ENCODE measurements at places on chromosomes 7 and 10.

GRCh38 chr10:132583456-132583855 lies 45.9 kb downstream of the INPP5A start:
- DNase-seq = no peak

GRCh38 chr7:83524277-83525075 lies 124.5 kb downstream of the SEMA3E start:
- no peak for DNase-seq

GRCh38 chr10:12579954-12580858 lies 230.9 kb downstream of the CAMK1D start:
- peak; percentile 24 for DNase-seq

DNA sequence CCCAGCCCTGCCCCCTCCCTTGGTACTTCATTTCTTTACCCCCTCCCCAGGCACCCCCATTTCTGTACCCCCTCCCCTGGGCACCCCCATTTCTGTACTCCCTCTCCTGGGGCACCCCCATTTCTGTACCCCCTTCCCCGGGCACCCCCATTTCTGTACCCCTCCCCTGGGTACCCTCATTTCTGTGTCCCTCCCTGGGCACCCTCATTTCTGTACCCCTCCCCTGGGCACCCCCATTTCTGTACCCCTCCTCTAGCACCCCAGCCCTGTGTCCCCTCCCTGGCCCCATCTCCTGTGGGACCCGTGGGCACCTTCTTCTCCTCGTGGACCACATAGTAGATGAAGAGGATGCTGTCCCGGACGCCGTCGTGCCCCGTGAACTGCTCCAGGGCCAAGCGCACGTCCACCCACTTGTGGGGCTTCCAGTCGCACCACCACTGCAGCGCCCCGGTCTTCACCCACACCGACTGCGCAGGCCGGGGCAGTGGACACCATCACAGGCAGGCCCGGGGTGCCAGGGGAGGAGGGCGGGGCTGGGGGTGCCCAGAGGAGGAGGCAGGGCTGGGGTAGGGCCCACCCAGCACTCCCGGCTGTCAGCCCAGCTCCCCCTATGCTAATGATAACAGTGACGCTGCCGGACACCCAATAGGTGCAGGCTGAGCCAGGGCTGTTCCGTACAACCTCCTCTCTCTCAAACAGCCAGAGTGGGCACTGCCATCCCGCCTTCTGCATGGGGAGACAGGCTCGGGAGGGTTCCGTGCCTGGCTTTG lies 20.4 kb downstream of the TECPR1 start:
- no peak for DNase-seq

GRCh38 chr10:102422545-102423129 lies 2.0 kb downstream of the FBXL15 start:
- peak; percentile 31 for DNase-seq

GRCh38 chr7:147412109-147412508 lies 1178.5 kb upstream of the C7orf33 start:
- DNase-seq = no peak

GRCh38 chr7:138951953-138952352 lies 29.2 kb downstream of the KIAA1549 start:
- no peak for DNase-seq

- DNase-seq = no peak
These were observed 45.4 kb downstream of the CACNB2 start for GRCh38 chr10:18185621-18186020.

DNA sequence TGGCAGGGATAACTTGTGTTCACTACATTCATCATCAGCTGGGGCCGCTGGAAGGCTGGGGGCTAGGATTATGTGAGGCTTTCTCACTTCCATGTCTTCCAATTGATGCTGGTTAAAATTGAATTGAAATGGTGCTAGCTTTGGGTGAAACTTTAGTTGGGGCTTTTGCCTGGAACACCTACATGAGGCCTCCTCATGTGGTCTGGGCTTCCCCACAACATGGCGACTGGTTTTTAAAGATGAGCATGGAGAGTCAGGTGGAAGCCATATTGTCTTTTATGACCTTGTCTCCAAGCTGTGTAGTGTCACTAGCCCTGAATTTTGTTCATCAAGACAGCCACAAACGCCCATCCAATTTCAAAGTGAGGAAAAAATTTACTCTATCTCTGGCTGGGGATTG lies 1033.9 kb downstream of the TYW1 start:
- no peak for DNase-seq

- peak; percentile 82 for DNase-seq
These were observed 59.2 kb upstream of the OIT3 start for GRCh38 chr10:72834183-72834825.

DNA sequence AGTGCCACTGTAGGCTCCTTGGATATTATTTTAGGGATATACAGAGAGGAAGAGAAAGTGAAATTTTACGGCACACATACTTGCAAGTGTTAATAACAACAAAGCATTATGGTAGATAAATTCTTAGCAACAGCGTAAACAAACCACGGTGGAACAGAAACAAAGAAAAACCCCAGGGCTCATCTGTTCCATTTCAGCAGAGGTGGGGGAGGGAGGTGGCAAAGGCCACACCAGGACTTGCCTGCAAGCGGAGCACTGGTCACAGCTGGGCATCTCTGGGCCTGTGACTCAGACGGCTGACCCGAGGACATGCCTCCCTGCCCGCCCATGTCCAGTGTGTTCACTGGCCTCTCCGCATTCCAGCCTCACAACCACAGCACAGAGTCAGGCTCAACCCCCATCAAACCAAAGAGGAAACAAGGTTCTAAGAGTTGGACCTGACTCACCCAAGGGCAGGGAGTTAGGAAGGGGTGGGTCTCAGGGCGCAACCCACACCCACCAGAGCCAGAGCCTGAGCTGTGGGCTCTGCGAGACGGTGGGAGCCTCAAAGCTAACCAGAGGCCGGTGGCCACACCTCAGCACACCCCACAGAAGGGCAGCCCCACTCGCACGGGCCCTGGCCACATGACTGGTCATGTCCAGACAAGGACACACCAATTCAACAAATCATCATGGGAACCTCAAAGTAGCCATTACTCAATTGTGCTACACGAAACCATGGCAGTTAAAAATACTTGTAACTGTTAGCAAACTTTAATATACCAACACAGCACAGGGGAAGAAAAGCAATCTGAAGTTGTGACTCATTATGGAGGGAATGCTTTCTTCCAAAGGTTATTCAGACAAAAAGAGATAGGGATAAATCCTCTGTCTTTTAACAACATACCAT lies 10.7 kb downstream of the ESYT2 start:
- peak; percentile 56 for DNase-seq

- DNase-seq = no peak
These were observed 39.5 kb upstream of the YAE1 start for GRCh38 chr7:39526666-39527065.

DNA sequence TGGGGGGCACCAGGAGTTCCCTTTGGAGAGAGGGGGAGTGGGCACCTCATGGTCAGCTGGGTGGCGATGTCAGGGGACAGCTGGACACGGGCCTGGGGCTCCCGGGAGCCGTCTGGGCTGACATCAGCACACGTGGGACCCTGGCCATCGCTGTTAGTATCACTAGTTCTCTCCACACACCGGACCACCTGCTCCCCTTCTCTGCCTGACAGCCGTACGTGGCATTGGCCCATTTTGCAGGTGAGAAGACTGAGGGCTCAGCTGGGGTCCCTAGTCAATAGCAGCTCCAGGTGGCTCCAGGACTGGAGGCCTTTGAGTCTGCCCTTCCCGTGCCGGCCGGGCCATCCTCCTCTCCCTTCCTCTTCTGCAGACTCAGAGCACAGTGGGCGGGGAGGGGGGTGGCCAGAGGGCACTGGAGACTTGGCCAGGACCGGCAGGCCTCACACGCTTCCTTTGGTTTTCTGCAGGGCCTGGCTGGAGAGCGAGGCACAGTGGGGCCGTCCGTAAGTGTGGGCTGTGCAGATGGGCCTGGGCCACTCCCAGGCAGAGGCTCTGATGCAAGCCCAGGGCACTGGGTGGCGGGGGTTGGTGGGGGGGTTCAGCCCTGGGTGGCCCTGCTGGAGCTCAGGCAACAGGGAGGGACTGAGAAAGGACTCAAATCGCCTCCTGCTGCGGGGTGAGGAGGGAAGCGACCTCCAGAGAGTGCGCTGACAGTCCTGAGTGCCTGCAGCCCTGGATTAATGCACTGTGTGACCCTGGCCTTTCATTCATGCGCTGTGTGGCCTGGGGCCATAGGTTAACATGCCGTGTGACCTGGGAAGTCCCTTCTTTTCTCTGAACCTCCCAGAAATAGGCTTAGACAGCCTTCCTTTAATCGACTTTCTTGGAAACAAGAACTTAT lies 78.2 kb downstream of the MYL10 start:
- DNase-seq = no peak
